Calu3 (cell line): ENCODE measurements at places on chromosomes 13 and 19. TPM values are rescaled to one million over a fixed set of nuclear protein-coding genes. Genes with fewer than 3 reads are reported as not detected.

The GAPDHS gene
- total RNA-seq = not detected in 2 replicates

The ZSCAN5C gene
- total RNA-seq = not detected in 2 replicates

The LDLR gene
- total RNA-seq = 289 and 294 TPM in 2 replicates

The HMGB1 gene
- total RNA-seq = 344 and 410 TPM in 2 replicates

The PRODH2 gene
- total RNA-seq = not detected in 2 replicates
